Astrocyte (in vitro differentiated cells and primary cell): ENCODE measurements at places on chromosomes 16 and 17.

DNA sequence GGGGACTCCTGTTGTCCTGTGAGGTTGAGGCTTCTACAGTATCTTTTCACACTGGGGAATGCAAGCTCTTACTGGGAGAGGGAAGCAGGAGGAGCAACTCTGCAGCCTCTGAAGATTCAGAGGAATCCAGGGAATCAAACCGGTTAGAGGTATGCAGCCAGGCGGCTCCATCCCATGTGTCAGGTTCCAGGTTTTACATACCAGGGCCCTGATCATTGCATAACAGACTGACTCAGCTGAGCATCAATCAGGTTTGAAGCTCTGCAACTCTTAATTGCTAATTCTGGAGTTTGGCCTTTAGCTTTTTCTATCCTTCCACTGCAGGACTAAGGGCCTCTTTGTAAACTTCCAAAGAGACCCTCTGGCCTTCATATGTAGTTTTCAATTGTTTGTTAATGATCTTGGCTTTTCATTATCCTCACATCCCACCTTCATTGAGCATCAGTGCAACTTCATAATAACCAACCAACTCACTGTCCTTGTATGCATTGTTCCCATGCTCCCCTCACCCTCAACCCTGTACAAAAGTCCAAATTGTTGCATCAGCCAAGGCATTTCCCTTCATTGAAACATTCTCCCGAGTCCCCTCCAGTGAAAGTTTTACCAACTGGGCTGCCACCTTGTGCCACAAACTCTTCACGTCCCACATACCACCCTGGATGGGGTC lies 59.7 kb upstream of the DHX40 start:
- no peaks in the 10 kb centered on the region for H3K36me3 ChIP-seq
- H3K4me1 ChIP-seq, result no peaks in the 10 kb centered on the region
- H3K4me3 ChIP-seq, result no peak overlapping the region
- no peak overlapping the region for H3K27ac ChIP-seq
- peaks cover 3% of the 10 kb centered on the region for H3K27me3 ChIP-seq
- peak; percentile 50 for DNase-seq

DNA sequence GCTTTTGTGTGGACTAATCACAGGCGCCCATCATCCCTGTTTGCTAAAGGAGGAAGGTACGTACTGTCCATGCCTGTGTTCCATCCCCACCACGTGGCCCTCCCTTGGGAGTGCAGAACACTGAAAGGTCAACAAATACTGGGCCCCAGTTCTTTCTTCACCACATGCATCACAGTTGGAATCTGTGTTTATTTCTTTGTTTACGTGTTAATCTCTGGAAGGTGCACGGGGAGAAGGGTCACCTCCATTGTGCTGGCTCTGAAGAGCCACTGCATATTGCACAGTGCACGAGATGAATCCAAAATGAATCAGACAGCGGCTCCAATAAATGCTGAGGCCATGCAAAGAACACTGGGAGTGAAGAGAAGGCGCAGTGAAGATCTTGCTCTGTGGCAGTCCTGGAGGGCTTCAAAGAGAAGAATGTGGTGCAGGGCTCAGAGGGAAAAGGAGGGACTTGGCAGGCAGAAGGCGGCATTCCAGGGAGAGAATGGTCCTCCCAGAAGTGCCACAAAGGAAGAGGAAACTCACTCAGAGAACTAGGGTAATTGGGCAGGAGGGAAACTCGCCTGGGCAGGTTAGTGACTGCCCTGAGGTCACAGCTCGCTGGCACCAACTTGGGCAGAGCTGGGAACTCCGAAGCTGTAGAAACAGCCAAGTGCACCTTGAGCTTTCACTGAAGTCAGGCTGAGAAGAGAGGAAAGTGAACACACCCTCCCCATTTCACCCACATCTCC lies 3.7 kb downstream of the RPH3AL start:
- H3K36me3 ChIP-seq, result no peaks in the 10 kb centered on the region
- H3K27ac ChIP-seq, result no peak overlapping the region
- H3K27me3 ChIP-seq, result no peaks in the 10 kb centered on the region
- no peak overlapping the region for H3K4me3 ChIP-seq
- no peak for DNase-seq

GRCh38 chr16:49281843-49282642 lies 405 bp upstream of the CBLN1 start:
- H3K4me3 ChIP-seq, result no peak overlapping the region
- H3K27ac ChIP-seq, result no peak overlapping the region
- H3K36me3 ChIP-seq, result no peaks in the 10 kb centered on the region
- DNase-seq, result peak; percentile 4
- peaks cover 63% of the 10 kb centered on the region for H3K27me3 ChIP-seq

GRCh38 chr16:85203462-85203813 lies 91.2 kb upstream of the CIBAR2 start:
- no peak overlapping the region for H3K4me3 ChIP-seq
- H3K4me1 ChIP-seq, result peaks cover 67% of the 10 kb centered on the region
- no peak for DNase-seq

DNA sequence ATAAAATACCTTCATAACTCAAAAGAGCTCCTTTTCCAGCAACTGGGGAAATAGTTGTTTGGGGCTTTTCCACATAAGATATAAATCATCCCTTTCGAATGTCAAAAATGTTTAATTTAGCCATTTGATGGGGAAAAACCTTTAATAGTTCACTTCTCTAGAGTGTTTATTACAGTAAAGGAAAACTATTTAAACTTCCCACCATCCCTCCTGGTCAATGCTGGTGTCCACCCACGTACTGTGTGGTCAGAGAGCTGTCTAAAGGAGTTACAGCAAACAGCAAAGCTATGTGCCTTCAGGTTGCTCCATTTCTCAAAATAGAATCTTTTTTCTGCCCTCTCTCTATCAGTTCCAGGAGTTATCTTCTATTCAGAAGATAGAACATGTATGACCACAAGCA lies 33.5 kb downstream of the KANSL1 start:
- no peaks in the 10 kb centered on the region for H3K36me3 ChIP-seq
- no peak overlapping the region for H3K4me3 ChIP-seq
- H3K27me3 ChIP-seq, result no peaks in the 10 kb centered on the region
- peak; percentile 97 for DNase-seq
- no peak overlapping the region for H3K27ac ChIP-seq
- peaks cover 35% of the 10 kb centered on the region for H3K4me1 ChIP-seq

- H3K27ac ChIP-seq, result no peak overlapping the region
- no peaks in the 10 kb centered on the region for H3K4me1 ChIP-seq
- H3K36me3 ChIP-seq, result no peaks in the 10 kb centered on the region
Measured at GRCh38 chr16:51818342-51818944, 667.4 kb upstream of the SALL1 start.

- H3K4me3 ChIP-seq, result no peak overlapping the region
- H3K27ac ChIP-seq, result peak overlapping the region; percentile 23
- no peaks in the 10 kb centered on the region for H3K27me3 ChIP-seq
- peaks cover 11% of the 10 kb centered on the region for H3K4me1 ChIP-seq
- H3K36me3 ChIP-seq, result peaks cover 61% of the 10 kb centered on the region
Measured at GRCh38 chr17:48068491-48068961, 20.4 kb downstream of the NFE2L1 start.

DNA sequence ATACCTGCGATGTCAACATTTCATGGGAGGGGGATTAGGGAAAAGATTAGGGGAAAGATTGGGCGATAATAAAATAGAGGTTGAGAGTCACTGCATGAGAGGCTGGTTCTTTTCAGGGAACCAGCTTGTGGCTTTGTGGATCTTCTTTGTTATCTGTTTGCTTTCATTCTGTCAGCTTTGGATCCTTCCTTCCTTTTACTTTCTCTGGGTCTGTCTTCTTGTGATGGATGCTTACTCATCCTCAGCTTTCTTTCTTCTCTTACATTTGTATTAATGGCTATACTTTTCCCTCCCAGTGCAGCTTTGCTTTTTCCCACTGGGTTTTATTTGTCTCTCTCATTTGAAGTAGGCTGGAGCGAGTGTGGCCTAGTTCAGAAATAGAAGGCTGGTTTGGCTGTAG lies 47.1 kb downstream of the RPTOR start:
- no peak overlapping the region for H3K4me3 ChIP-seq
- no peak overlapping the region for H3K27ac ChIP-seq
- H3K27me3 ChIP-seq, result no peaks in the 10 kb centered on the region
- no peaks in the 10 kb centered on the region for H3K4me1 ChIP-seq
- DNase-seq, result no peak
- H3K36me3 ChIP-seq, result no peaks in the 10 kb centered on the region

- no peaks in the 10 kb centered on the region for H3K36me3 ChIP-seq
- peaks cover 8% of the 10 kb centered on the region for H3K4me1 ChIP-seq
- peaks cover 4% of the 10 kb centered on the region for H3K27me3 ChIP-seq
- peak; percentile 36 for DNase-seq
Measured at GRCh38 chr17:20156196-20157000, 147.2 kb downstream of the SPECC1 start.

GRCh38 chr17:37137070-37137610 lies 188.4 kb downstream of the AATF start:
- H3K4me1 ChIP-seq, result no peaks in the 10 kb centered on the region
- H3K27ac ChIP-seq, result no peak overlapping the region
- no peak for DNase-seq
- peaks cover 9% of the 10 kb centered on the region for H3K36me3 ChIP-seq

GRCh38 chr17:39903158-39903884 lies 15.1 kb downstream of the GSDMB start:
- H3K4me3 ChIP-seq, result no peak overlapping the region
- H3K4me1 ChIP-seq, result no peaks in the 10 kb centered on the region
- H3K36me3 ChIP-seq, result peaks cover 2% of the 10 kb centered on the region
- DNase-seq, result no peak
- no peaks in the 10 kb centered on the region for H3K27me3 ChIP-seq
- H3K27ac ChIP-seq, result no peak overlapping the region

GRCh38 chr17:60106340-60107059 lies 27.8 kb upstream of the HEATR6 start:
- H3K36me3 ChIP-seq, result no peaks in the 10 kb centered on the region
- DNase-seq, result peak; percentile 59
- H3K27ac ChIP-seq, result no peak overlapping the region
- no peak overlapping the region for H3K4me3 ChIP-seq

- H3K4me1 ChIP-seq, result no peaks in the 10 kb centered on the region
- DNase-seq, result no peak
- H3K36me3 ChIP-seq, result no peaks in the 10 kb centered on the region
Measured at GRCh38 chr17:71948703-71949422, 172.0 kb upstream of the SOX9 start.

DNA sequence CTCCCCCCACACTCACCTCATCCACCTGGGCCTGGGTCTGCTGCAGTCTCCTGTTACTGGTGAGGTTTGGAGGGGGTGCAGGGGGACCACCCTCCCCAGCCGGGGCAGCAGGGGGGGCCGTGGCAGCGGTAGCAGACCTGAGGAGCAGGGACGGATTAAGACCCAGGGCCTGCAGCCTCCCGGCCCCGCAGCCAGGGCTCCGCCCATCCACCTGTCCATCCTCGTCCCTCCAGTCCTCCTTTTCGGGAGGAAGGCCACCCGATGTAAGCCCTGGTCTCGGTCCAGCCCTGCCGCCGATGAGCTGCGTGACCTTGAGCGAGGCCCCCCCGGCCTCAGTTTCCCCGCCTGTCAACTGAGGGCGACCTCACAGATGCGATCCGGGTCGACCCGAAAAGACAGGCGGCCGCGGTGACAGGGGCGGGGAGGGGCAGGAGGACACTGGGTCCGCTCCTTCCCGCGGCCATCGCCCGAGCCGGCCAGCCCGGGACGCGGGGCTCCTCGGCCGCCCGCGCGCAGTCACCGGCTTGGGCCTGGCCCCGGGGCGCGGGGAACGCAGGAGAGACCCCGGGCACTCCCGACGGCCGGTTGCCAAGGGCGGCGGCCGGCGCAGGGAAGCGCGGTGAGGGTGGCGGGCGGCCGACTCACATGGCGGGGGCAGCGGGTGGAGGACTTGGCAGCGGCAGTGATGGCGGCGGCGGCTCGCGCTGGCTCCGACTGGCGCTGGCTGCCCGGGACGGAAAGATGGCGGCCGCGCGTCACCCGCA lies at the start of gene VAMP2:
VAMP2 (minus strand) TSS at position 716 of the 764 bp plus-strand sequence; CDS start at position 647, 69 bp downstream.
- peaks cover 11% of the 10 kb centered on the region for H3K36me3 ChIP-seq
- H3K27ac ChIP-seq, result peak within 1 kb of the TSS; percentile 91
- H3K4me1 ChIP-seq, result peaks cover 38% of the 10 kb centered on the region
- H3K27me3 ChIP-seq, result no peaks in the 10 kb centered on the region
- H3K4me3 ChIP-seq, result peak within 1 kb of the TSS; percentile 94

GRCh38 chr16:70434484-70435260 lies 4.2 kb downstream of the ST3GAL2 start:
- H3K4me1 ChIP-seq, result peaks cover 53% of the 10 kb centered on the region
- no peaks in the 10 kb centered on the region for H3K27me3 ChIP-seq
- DNase-seq, result no peak
- H3K27ac ChIP-seq, result no peak overlapping the region
- no peak overlapping the region for H3K4me3 ChIP-seq

DNA sequence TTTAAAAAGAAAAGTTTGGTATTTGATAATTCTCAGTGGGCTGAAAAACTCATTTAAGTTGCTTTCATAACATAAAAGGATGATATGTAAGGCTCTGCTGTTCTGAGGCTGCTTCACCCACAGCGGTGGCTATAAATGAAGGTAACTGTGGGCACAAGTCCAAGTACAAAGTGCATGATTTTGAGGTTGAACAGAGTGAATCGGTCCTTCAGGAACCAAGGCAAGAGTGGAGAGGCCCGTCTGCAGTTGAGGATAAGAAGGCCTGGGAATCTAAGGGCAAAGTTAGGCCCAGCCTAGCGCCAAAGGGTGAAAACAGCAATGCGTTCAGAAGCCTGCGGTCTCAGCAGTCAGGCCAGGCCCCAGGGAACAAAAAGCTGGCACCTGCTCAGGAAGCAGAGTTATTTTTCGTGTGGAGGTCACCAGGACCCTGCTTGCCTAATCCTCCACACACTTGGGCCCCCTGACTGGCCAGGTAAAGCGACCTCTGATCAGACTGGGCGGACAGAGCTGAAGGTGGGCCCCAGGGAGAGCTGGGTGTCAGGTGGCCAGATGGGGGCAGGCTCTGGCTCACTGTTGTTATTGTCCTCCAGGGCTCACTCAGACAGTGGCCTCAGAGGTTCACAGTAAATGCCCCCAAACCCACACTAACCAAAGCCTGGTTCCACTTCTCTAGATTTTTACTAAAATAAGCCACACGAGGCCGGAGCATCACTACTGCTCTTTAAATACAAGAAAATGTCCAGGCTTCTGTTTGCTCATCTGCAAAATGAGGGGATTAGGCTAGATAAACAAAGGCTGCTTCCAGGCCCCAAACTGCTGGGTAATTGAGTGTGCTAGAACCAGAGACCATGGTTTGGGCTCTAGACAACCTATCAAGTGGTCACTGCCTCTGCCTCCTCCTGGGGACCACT lies 46.5 kb downstream of the TEX2 start:
- peak; percentile 58 for DNase-seq
- H3K4me1 ChIP-seq, result peaks cover 47% of the 10 kb centered on the region
- H3K36me3 ChIP-seq, result peaks cover 4% of the 10 kb centered on the region
- no peak overlapping the region for H3K4me3 ChIP-seq
- peak overlapping the region; percentile 75 for H3K27ac ChIP-seq

DNA sequence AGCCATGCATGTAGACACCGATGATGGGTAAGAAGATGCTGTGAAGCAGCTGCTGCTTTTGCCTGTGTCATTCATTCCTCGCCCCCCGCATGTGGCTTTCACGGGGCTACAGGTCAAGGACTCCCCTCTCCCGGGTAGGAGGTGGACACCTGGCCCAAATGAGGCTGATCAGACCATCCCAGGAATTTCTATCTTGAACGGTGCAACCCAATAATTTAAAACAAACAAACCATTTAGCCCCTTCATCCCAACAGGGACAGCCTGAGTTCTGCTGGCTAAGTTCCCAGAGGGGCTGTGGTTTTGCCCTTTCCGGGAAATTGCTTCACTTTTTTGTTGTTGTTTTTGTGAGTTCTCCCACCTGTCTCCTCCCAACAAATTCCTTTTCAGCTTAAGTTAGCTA lies 137.7 kb upstream of the CDH5 start:
- no peak overlapping the region for H3K4me3 ChIP-seq
- peak; percentile 46 for DNase-seq
- H3K36me3 ChIP-seq, result no peaks in the 10 kb centered on the region
- peaks cover 10% of the 10 kb centered on the region for H3K4me1 ChIP-seq
- no peak overlapping the region for H3K27ac ChIP-seq
- H3K27me3 ChIP-seq, result peaks cover 28% of the 10 kb centered on the region

- H3K27me3 ChIP-seq, result peaks cover 2% of the 10 kb centered on the region
- H3K4me1 ChIP-seq, result no peaks in the 10 kb centered on the region
- no peak overlapping the region for H3K27ac ChIP-seq
- H3K36me3 ChIP-seq, result no peaks in the 10 kb centered on the region
- peak; percentile 12 for DNase-seq
- no peak overlapping the region for H3K4me3 ChIP-seq
Measured at GRCh38 chr16:13453325-13453724, 466.6 kb upstream of the ERCC4 start.
